PC-9 (cell line): ENCODE measurements at places on chromosomes 7 and 10. TPM values are rescaled to one million over a fixed set of nuclear protein-coding genes. Genes with fewer than 3 reads are reported as not detected.

Gene WNT8B
- total RNA-seq = not detected in 2 replicates

GRCh38 chr10:90051053-90051452 lies 349.7 kb downstream of the KIF20B start:
- DNase-seq = no peak

- no peak for DNase-seq
Observed at GRCh38 chr10:122120008-122120744, 131.2 kb downstream of the TACC2 start.

GRCh38 chr7:24508316-24508715 lies 64.9 kb upstream of the PALS2 start:
- DNase-seq = no peak

DNA sequence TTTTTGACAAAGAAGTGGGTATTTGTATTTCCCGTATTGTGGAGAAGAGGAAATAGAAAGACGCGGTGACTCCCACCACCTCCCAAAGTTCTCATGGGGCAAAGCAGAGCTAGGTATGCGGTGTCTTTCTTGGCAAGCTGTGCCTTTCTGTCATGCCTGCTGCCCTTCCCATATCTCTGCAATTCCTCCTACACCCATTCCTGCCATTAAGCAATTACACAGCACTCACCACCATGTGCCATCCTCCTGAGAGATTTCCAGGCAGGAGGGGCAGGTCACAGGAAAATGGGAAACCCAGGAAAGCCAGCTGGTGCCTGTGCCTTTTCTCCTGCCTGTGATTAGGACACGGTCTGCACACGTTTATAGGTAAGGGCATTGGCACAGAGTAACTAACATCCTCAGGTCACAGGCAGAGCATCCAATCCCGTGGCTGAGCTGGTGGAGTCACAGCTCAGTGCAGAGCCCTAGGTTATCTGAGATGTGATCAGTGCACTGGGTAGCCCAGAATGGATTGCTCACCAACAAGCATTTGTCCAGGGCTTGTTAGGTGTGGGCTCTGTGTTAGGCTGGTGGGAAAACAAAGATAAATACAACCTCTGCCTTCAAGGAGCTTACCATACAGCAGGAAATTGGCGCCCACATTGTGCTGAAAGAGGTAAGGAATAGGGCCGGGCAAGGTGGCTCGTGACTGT lies 9.4 kb upstream of the CRTAC1 start:
- no peak for DNase-seq
